ENCODE measurements at places on chromosomes 5 and 9. TPM values are rescaled to one million over a fixed set of nuclear protein-coding genes. Genes with fewer than 3 reads are reported as not detected.

- DNase-seq = no peak
- no peaks in the 10 kb centered on the region for H3K4me1 ChIP-seq
- H3K27ac ChIP-seq = no peak overlapping the region
- no peak overlapping the region for H3K4me3 ChIP-seq
- H3K27me3 ChIP-seq = no peaks in the 10 kb centered on the region
Measured at GRCh38 chr9:108351571-108351970, 504.2 kb downstream of the ACTL7B start.

- H3K4me3 ChIP-seq = no peak overlapping the region
- H3K36me3 ChIP-seq = no peaks in the 10 kb centered on the region
- H3K27ac ChIP-seq = no peak overlapping the region
- H3K4me1 ChIP-seq = peaks cover 3% of the 10 kb centered on the region
Measured at GRCh38 chr9:123364241-123364824, 8.3 kb downstream of the CRB2 start.

DNA sequence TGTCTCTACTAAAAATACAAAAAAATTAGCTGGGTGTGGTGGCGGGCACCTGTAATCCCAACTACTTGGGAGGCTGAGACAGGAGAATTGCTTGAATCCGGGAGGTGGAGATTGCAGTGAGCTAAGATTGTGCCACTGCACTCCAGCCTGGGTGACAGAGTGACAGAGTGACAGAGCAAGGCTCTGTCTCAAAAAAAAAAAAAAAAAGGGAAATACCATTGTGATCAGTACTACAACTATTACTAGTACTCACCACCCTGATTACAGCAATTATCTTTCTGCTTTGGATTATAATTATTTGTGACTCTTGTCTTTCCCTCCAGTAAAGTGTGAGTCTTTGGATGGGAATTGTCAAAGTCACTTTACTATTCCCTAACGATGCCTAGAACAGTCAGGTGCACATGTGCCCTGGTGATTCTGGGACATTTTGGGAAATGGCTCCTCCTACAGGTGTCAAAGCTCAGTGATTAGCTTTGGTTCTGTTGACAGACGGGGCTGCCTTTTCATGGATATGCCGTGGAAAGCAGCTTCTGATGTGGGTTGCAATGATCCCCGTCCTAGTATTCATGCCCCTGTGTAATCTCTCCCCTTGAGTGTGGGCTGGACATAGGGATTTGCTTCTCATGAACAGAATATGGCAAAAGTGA is 31.8 kb upstream of the FRRS1L start:
- no peak overlapping the region for H3K27ac ChIP-seq
- H3K4me1 ChIP-seq = no peaks in the 10 kb centered on the region
- H3K36me3 ChIP-seq = no peaks in the 10 kb centered on the region
- no peaks in the 10 kb centered on the region for H3K27me3 ChIP-seq

GRCh38 chr9:104772714-104773510 is 9.0 kb downstream of the NIPSNAP3B start:
- no peaks in the 10 kb centered on the region for H3K27me3 ChIP-seq
- H3K4me3 ChIP-seq = no peak overlapping the region

DNA sequence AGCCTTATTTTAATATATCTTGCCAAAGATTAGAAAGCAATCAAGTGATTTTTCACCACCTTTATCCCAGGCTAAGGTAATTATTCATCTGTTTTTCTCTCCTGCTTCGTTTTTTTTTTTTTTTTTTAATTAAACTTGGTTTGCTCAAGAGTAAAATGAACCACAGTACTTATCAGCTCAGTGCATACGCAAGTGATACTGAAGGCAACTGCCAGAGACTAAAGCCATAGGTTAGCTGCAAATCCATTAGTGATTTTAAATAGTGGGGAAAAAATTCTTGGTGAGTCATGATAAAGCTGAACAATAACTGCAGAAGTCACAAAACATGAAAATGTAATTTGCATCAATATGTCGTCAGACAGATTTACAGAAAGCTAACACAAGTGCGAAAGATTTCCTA is 829.1 kb downstream of the PTPRD start:
- H3K4me3 ChIP-seq = no peak overlapping the region
- H3K27me3 ChIP-seq = no peaks in the 10 kb centered on the region
- H3K27ac ChIP-seq = no peak overlapping the region
- DNase-seq = no peak

SPATA9 gene
- not detected for total RNA-seq

DNA sequence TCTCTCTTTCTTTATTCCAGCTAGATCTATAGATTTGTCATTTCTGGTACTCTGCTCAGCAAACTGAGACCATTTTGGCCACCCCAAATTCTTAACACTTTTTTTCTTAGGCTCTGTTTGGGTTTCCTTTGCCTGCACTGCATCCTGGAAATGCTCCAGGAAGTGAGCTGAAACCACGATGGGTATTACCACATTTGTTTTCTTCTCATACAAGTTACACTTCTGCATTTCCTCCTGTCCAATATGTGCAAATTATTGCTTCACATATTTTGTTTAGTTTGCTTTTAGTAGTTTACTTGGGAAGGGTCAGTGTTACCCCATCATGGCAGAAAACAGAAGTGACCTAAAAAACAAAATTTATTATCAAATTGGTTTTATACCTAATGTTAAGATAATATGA is 498.6 kb upstream of the GRIN3A start:
- no peaks in the 10 kb centered on the region for H3K27me3 ChIP-seq
- H3K27ac ChIP-seq = no peak overlapping the region
- no peaks in the 10 kb centered on the region for H3K36me3 ChIP-seq
- H3K4me1 ChIP-seq = no peaks in the 10 kb centered on the region

DNA sequence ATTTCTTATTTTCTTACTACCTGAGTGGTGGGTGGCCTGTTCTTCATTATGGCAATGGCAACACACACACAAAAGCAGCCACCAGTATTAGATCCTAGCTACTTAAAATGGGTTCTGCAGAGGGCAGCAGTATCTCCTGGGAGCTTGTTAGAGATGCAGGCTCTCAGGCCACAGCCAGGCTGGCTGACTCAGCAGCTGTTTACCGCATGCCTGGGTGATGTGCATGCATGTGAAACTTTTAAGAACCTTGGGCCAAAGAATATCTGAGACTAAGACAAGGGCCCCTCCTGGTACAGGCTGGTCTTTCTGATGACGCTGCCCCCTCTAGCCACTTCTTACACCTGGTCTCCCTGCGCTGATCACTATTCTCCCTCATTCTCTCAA is 399.0 kb downstream of the MED10 start:
- no peak overlapping the region for H3K4me3 ChIP-seq
- no peaks in the 10 kb centered on the region for H3K36me3 ChIP-seq
- no peak overlapping the region for H3K27ac ChIP-seq
- DNase-seq = no peak

CAMK2A gene
- total RNA-seq = 0.29 TPM

GRCh38 chr5:40549616-40550015 is 130.1 kb upstream of the PTGER4 start:
- peaks cover 14% of the 10 kb centered on the region for H3K4me1 ChIP-seq
- DNase-seq = no peak
- no peaks in the 10 kb centered on the region for H3K27me3 ChIP-seq
- no peak overlapping the region for H3K4me3 ChIP-seq
- no peaks in the 10 kb centered on the region for H3K36me3 ChIP-seq
- H3K27ac ChIP-seq = no peak overlapping the region

GRCh38 chr9:38683336-38683735 is 36.6 kb downstream of the FAM240B start:
- no peak for DNase-seq
- H3K36me3 ChIP-seq = no peaks in the 10 kb centered on the region
- H3K4me3 ChIP-seq = no peak overlapping the region
- H3K27ac ChIP-seq = no peak overlapping the region
- H3K4me1 ChIP-seq = peaks cover 7% of the 10 kb centered on the region
- H3K27me3 ChIP-seq = no peaks in the 10 kb centered on the region

CMBL gene
- 8.1 TPM for total RNA-seq

DNA sequence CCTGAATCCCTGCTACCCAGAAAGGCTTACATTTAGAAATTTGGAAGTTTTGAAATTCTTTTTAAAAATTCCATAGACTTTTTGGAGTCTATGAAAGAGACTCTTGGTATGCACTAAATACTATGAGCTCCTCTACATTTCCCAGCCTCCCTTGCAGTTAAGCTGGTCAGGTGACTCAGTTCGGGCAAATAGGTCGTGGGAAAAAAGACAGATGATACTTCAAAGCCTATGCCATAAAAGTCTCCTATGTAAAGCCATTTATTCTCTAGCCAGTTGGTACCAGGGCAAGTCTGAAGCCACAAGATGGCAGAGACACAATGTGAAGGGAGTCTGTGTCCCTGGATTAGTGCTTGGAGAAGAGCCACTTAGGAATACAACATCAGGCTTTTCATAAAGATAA is 101.8 kb downstream of the BOD1 start:
- H3K36me3 ChIP-seq = no peaks in the 10 kb centered on the region
- no peak for DNase-seq
- no peak overlapping the region for H3K4me3 ChIP-seq
- no peak overlapping the region for H3K27ac ChIP-seq
- H3K27me3 ChIP-seq = no peaks in the 10 kb centered on the region
- H3K4me1 ChIP-seq = no peaks in the 10 kb centered on the region

GRCh38 chr5:1140171-1140817 is 28.4 kb upstream of the SLC12A7 start:
- no peak overlapping the region for H3K27ac ChIP-seq
- no peaks in the 10 kb centered on the region for H3K27me3 ChIP-seq
- H3K4me1 ChIP-seq = peaks cover 23% of the 10 kb centered on the region
- H3K36me3 ChIP-seq = no peaks in the 10 kb centered on the region
- DNase-seq = peak; percentile 82

DNA sequence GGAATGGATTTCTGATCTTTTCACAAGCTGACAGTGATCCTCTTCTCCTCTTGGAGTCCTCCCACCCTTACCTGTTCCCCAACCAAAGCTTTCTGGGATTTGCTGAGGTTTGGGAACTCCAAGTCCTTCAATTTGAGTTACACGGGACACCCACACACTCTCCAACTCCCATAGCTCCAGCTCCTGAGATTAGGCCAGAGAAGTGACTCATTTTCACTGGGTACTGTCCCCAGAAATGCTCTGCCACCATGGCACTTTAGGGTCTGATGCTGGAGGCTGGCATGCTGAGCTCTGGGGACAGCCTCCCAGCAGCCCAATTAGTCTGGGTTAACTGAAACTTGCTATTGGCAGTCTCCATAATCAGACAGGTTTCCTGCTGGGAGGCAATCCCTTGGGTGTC is 14.0 kb upstream of the HRCT1 start:
- no peaks in the 10 kb centered on the region for H3K36me3 ChIP-seq
- H3K4me1 ChIP-seq = no peaks in the 10 kb centered on the region
- DNase-seq = no peak
- H3K27me3 ChIP-seq = no peaks in the 10 kb centered on the region
- H3K4me3 ChIP-seq = no peak overlapping the region
- H3K27ac ChIP-seq = no peak overlapping the region

ANKRD18A gene
- 2.0 TPM for total RNA-seq

CATSPER3 gene
- total RNA-seq = not detected

DNA sequence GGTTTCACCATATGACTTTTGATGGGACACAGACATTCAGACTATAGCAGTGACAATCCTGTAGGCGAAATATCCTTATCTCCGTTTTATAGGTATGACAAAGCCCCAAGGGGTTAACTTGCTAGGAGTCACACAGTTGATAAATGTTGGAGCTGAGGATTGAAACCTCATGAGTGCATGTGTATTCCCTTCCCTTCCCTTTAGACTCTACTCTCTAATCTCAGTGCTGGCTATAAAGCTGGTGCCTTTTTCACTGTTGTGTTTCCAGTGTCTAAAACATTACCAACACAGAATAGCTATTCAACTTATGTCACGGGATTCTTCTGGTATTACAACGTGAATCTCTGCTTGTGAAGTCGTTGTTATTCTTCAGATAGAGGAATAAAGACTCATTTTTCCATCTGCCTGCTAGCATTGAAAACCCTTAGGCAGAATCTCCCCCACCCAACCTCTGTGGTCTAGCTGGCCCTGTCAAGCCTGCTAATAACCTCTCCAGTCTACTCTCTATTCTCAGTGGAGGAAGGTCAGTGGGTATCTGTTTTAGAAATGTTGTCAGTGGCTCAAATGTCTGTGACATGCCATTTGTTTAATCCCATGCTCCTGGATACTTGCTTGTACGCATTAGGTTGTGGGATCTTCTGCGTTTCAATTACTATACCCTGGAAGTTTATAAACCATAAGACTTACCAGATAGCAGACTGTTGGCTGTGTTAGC is 121.2 kb downstream of the TLE4 start:
- H3K27me3 ChIP-seq = no peaks in the 10 kb centered on the region
- H3K36me3 ChIP-seq = no peaks in the 10 kb centered on the region
- no peak overlapping the region for H3K27ac ChIP-seq
- DNase-seq = no peak
- no peak overlapping the region for H3K4me3 ChIP-seq
- H3K4me1 ChIP-seq = no peaks in the 10 kb centered on the region

- H3K36me3 ChIP-seq = no peaks in the 10 kb centered on the region
- H3K4me1 ChIP-seq = no peaks in the 10 kb centered on the region
- DNase-seq = peak; percentile 42
Measured at GRCh38 chr9:72022841-72023240, 37.6 kb downstream of the C9orf57 start.

DNA sequence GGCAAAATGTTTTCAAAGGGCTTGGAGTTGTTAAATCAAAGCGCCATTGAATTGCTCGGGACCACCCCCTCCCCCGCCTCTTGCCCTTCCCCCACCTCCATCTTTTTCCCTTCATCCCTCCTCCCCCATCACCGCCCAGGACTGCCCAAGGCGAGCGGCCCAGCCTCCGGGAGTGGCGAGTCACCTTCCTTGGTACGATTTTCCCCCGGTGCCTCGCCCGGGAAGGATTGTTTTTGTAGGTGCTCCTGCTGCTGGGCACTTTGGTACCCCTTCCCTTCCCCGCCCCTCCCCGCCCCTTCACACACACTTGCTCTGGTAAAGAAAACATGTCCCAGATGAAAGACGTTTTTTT is 61.2 kb downstream of the TMEM174 start:
- H3K4me3 ChIP-seq = no peak overlapping the region
- DNase-seq = peak; percentile 51
- no peak overlapping the region for H3K27ac ChIP-seq
- H3K27me3 ChIP-seq = peaks cover 10% of the 10 kb centered on the region

- no peak for DNase-seq
Measured at GRCh38 chr5:79924936-79925893, 65.8 kb downstream of the MTX3 start.

PDGFRB gene
- 68.7 TPM for total RNA-seq

CCL21 gene
- total RNA-seq = 89.5 TPM

DNA sequence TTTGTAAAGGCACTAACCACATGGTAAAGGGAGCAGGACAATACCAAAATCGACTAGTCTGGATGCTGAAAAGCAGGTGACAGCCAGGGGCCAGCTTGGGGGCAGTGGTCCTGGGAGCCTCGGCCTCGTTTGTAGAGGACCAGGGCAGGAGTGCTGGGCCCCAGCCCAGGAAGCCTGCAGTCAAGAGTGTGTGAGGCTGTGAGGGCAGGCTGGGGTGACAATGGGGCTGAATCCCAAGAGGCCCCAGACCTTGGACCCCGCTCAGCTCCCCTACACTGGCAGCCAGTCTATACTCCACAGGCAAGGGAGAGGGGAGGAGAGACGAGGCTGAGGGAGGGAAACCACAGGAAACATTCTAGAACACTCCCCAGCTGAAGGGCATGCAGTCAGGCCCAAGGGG is 2.6 kb upstream of the INPP5E start:
- no peak overlapping the region for H3K27ac ChIP-seq
- H3K4me3 ChIP-seq = no peak overlapping the region
- H3K4me1 ChIP-seq = peaks cover 23% of the 10 kb centered on the region
- no peak for DNase-seq
- no peaks in the 10 kb centered on the region for H3K27me3 ChIP-seq
- peaks cover 69% of the 10 kb centered on the region for H3K36me3 ChIP-seq

CCDC69 gene
- total RNA-seq = 77.3 TPM
